ENCODE measurements at places on chromosomes 6 and 20.

GRCh38 chr20:18702736-18703135, 110.8 kb upstream of the SCP2D1 start:
- no peak for DNase-seq

GRCh38 chr6:41917528-41917927, 3.4 kb downstream of the MED20 start:
- DNase-seq = no peak

- no peak for DNase-seq
Observed at GRCh38 chr20:61682996-61683681, 382.5 kb downstream of the TAF4 start.

DNA sequence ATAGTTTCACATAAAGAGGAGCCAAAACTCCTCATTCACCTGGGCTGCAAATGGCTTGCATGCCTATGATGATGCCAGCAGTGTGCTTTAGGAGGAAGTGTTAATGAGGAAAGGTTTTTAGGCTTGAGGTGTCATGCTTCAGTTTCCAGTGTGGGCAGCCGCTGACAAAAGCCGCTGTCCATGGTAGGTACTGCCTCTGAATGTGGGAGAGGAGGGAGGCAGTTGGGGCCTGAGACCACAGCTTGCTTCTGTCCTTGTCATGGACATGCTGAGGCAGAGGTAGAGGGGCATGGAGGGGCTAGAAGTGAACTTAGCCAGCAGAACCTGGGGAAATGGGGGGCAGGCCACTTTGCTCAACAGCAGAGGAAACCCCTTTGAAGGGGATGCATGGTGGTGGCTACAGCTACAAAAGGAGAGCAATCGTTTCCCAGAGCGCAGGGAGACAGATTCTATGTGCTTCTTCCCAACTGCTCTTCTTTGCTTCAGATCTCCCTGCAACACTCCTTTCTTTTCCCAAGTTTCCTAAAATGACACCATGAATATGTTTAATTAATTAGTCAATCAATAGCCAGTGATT, 372.1 kb upstream of the CNR1 start:
- DNase-seq = no peak

DNA sequence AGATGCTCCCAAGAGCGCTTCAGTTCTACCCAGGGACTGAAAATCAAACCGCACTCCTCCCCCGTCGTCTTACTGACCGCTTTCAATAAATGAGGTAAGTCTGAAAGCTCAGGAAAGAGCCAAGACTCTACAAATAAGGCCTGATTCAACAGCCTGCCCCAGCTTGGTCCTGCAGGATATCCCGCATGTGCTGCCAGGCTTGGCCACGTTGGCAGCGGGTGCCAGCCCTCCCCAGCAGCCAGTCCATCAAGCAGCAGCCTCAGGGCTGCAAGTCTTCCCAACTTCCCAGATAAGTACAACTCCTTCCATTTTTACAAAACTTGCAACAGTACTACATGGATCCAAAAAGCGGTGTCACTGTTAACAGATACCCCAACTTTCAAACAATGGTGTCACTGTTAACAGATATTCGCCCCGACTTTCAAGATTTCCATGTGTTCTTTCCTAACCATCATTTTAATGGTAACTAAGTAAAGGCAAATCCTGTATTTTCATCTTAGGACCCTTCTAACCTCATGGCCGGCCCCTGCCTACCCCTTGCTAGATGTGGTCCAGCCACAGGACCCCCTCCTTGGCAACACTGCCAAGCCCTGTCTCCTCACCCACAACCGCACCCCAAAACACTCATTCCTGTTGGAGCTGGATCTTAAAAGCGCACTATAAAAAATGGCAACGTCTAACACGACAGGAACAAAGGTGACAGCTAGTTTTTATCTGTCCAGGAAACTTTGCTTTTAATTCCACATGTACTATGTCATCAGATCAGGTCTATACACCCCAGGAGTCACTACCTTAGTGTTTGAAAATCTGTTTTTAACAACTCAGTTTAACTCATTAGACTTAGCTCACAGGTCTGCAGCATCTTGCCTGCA, 28.0 kb downstream of the DIDO1 start:
- no peak for DNase-seq

DNA sequence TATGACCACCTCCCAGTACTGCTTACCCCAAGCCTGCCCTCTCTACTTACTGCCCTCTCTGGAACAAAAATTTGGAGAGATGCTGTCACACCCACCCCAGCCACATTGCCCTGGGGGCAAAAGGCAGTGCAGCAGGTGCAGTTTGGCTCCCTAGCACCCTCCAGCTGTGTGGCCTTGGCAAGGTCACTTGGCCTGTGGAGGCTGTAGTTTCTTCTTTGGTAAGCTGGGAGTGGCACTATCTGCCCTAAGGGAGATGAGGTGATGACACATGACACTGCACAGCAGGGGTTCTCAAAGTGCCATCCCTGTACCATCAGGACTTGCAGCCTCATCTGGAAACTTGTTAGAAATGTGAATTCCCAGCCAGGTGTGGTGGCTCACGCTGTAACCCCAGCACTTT, 44.8 kb downstream of the TAF8 start:
- DNase-seq = no peak

DNA sequence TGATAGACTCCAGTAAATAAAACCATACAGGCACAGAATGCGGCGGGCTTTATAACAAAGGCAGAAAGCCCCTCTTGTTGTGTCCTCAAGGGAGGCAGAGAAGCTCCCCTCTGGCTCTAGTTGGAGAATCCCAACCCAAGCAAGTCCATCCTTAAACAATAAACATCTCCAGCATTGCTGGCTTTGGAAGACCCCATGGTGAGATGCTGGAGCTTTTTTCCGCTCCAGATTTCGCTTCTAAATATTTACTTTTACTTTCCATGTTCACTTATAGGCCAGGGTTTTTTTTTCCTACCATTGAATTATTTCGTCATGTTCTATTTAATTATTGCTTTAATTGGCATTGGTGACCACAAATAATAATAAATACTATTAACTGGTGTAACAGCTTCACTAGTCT, 176.2 kb downstream of the MTHFD1L start:
- DNase-seq = no peak

GRCh38 chr6:158487495-158487894, 72.4 kb upstream of the TMEM181 start:
- no peak for DNase-seq

DNA sequence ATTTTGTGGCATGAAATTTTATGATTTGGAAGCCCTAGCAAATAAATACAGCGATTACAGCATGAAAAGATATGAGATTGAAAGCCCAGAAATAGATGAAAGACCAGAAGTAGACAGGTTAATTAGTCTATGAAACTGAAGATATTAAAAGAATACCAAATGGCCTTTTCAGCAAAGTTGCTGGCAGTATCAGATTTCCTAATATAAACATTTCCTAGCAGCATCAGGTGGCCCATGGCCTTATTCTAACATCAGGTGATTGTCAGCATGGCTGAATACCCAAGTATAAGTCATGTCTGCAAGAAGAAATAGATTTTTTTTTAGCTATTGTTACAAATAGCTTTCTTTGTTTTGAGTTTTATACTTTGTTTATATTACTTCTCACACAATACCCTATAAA, 93.2 kb downstream of the CLVS2 start:
- no peak for DNase-seq

- DNase-seq = no peak
Observed at GRCh38 chr6:151018911-151019782, 153.6 kb downstream of the MTHFD1L start.

DNA sequence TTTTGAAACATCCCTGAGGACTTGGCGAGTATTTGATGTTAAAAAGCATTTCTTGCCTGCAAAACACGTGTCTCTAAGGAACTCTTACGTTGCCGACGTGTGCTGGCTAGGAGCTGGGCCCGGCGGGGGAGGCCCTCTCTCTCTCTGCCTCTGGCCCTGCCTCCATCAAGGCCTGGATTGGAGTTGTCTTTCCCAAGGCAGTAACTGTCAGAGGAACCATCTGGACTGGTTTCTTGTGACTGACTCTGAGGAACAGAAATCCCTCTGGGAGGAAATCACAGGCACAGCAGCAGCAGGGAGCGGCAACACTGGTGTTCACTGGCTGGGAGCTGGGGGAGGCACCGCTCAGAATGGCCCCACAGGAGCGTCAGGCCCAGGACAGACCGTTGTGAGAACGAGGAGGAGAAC, 244.2 kb downstream of the NRN1 start:
- DNase-seq = no peak

- DNase-seq = no peak
Observed at GRCh38 chr6:147257760-147258159, 53.5 kb downstream of the STXBP5 start.

GRCh38 chr6:120493505-120493904, 840.8 kb downstream of the TBC1D32 start:
- DNase-seq = no peak

- no peak for DNase-seq
Observed at GRCh38 chr6:82506526-82506925, 142.9 kb downstream of the TPBG start.

GRCh38 chr6:122818866-122819265, 29.8 kb downstream of the SMPDL3A start:
- DNase-seq = no peak

DNA sequence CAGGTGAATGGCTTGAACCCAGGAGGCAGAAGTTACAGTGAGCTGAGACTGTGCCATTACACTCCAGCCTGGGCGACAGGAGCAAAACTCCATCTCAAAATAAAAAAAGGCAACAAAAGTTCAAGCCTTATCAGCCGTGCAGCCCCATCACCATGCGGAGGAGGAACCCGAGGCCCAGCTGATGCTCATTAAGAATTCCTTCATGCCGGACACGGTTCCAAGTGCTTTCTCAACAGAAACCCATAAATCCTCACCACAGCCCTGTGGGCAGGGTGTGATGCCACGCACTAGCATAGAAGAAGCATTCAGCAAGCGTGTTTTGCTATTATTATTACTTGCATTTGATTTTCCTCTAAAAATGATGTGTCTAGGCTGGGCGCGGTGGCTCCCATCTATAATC, 56.3 kb downstream of the PREX1 start:
- peak; percentile 54 for DNase-seq

GRCh38 chr6:154508573-154509375, 1.7 kb downstream of the CNKSR3 start:
- DNase-seq = no peak

GRCh38 chr6:142945049-142945445, at the start of gene HIVEP2:
Gene HIVEP2, minus strand, starts transcription at chr6:142945176. Its CDS starts 170,438 bp downstream, at chr6:142774738.
- peak; percentile 52 for DNase-seq

GRCh38 chr6:68575765-68576439, 59.2 kb upstream of the ADGRB3 start:
- DNase-seq = peak; percentile 1

- no peak for DNase-seq
Observed at GRCh38 chr6:155909710-155910109, 454.1 kb upstream of the NOX3 start.

GRCh38 chr6:82894653-82895259, 170.9 kb downstream of the UBE3D start:
- no peak for DNase-seq

DNA sequence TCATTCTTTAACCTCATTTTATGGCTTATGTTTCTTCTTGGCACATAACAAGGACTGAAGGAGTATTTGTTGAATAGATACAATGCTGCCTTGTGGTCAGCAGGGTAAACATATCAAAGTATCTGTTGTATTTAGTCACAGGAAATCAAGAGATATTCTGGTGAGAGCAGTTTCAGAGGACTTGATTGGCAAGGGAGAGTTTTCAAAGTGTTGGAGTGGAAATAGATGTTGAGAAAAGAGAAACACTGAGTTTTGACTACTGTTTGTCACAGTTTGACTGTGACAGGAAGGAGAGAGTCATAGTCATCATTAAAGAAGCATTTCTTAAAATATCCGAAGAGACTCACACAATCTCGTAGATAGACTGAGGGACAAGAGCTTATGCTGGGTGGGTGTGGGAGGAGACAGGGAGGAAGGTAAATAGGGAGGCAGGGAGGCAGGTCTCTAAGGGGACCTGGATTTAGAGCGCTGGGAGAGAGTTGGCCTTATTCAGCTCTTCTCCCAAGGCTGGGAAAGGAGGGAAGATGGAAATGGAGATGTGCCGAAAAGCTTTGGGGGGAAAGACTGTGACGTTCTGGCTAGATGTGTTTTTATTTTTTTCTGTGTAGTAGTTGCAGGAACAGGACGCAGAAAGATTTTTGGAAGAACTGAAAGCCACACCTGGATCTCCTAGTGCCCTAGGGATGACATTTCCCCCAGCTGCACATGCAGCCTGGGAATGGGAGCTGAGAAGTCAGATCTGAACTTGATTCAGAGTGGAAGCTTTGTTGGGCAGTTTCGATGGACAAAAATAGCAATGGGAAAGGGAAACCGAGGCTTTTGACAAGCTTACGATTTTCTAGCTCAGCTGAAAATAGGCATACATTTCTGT, 65.0 kb upstream of the IFNGR1 start:
- DNase-seq = no peak

DNA sequence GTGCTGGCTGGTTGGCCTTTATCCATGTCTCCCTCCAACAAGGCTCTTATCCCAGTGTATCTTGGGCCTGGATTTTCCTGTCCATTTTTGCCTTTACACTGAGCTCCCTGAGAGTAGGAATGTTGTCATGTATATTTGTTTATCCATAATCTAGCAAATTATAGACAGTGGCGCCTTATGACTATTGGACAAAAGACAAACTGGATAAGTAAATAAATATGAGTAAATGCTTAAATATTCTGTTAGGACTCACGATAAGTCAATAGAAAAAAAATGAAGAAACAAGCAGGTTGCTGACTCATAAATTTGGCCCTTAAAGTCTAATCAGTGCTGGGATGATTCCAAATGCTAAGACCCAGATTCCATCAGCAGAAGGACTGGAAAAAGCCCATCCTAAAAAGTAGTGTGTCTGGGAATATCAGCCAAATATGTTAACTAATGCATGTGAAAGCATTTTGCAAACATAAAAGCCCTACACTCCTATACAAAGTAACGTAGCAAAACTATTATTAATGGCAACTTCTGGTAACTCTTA, 55.0 kb upstream of the PCSK2 start:
- no peak for DNase-seq

GRCh38 chr20:45339084-45339483, 9.1 kb downstream of the SDC4 start:
- no peak for DNase-seq

- DNase-seq = no peak
Observed at GRCh38 chr6:37871616-37872372, 52.3 kb downstream of the ZFAND3 start.

DNA sequence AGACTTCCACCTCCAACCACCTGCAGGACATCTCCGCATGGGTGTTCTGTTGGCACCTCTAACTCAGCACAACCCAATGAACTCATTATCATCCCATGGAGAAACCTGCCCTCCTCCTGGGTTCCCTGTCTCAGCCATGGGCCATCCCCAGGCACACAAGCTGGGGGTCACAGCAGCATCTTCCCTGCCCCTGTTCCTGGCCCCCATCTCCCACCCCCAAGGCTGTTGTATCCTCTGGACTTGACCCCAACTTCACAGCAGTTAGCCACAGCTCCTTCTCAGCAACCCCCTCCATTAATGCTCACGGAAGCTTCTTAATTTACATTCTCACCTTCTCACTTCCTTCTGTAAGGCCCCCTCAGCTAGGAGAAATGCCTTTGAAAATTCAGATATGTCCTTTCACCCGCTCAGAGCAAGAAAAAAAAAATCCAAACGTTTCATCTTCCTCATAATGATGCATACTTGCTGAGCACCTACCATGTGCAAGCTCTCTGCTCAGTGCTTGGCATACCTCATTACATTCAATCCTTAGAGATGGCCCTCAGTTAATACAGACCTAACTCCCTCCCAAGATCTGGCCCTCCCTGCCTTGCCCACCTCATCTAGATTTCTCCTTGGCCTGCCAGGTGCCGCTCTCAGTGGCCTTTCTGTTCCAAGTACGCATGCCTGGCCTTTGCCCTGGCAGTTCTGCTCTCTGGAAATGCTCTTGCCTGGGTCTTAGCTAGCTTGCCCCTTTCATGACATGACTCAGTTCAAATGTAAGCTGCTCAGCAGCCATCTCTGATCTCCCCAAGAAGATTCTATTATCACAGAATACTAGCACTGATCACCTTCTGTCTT, 2.5 kb upstream of the NELFCD start:
- no peak for DNase-seq

GRCh38 chr6:143896126-143896860, 32.0 kb downstream of the ZC2HC1B start:
- peak; percentile 54 for DNase-seq
